ENCODE measurements at places on chromosomes 3 and 15.
A peak's percentile ranks its signal among the peaks of the same experiment; 100 is the strongest.

DNA sequence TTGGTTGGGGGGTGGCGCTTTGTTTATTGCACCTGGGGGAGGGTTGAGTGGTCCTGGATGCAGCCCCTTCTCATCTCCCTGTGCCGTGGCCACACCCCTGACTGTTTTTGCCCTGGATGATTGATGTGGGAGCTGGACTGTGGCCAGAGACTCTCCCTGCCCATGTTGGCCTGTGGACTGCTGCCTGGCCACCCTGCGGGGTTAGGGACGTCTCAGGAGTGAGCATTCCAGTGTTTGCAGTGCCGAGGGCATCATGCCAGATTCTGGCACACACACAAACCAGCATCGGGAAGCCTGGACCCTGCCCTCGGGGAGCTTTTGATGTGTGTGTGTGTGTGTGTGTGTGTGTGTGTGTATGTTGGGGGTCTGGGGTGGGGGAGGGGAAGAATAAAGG, 15.8 kb downstream of the APBA2 start:
- DNase-seq = no peak

DNA sequence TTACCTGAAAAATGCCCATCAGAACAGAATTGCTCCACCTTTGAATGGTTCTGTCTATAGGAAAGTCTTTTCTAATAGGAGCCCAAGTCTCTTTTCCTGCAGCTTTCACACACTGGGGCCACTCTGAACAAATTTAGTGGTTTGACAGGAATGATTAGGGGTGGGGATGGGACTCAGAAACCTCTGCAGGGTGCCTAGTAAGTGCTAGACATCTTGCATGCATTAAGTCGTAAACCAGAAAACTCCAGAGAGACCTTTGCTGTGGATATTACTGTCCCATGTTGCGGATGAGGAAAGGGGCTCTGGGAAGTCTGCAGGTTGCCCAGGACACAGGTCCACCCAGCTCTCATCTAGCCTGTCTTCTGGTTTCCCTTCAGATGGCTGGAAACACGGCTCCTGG, 189.7 kb downstream of the OPA1 start:
- DNase-seq = no peak

DNA sequence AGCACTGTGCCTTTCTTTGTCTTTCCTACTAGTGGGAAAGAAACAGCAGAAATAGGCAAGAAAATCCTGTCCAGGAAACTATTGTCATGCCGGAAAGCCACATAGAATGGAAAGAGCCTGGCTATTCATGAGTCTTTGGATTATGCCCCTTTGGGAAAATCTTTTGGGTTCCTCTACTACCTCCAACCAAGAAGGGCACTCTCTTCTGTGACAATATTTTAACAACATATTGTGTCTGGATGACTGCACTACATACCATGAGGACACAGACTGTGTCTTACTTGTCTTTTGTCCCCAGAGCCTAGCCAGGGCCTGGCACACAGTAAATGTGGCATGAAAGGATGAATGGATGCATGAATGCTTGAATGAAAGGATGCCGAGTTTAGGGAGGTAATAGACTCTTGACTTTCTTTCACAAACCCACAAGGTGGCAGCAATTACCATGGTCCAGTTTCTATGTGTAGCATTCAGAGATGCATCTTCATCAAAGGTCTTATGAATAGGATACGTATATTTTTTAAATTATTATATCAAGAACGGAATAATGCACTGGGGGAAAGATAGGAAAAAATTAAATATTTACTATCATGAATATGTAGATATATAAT, 30.3 kb downstream of the ARL14 start:
- peak; percentile 41 for DNase-seq

GRCh38 chr15:57133127-57133968, 214.9 kb downstream of the TCF12 start:
- DNase-seq = no peak

- no peak for DNase-seq
Observed at GRCh38 chr3:61864886-61865285, 303.5 kb downstream of the PTPRG start.

- no peak for DNase-seq
Observed at GRCh38 chr3:141864281-141864970, 12.0 kb upstream of the ATP1B3 start.

DNA sequence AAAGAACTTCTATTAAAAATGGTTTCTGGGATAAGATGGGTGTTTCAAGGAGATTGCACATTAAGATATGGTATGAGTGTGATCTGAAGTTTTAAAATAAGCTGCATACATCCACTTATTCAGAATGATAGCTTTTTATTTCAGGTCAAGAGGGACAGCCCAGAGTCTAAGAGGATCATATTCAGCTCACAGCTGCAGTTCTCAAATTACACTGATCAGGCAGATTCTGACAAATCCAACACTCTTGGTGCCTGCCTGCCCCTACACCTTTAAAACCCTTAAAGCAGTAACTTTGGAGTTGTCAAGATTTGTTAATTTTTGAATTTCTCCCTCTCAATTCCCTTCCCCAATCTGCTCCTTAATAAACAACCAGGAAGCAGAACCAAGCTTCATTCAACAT, 9.1 kb upstream of the TMEM87A start:
- DNase-seq = no peak

- DNase-seq = no peak
Observed at GRCh38 chr3:123256256-123256655, 54.5 kb downstream of the SEC22A start.

DNA sequence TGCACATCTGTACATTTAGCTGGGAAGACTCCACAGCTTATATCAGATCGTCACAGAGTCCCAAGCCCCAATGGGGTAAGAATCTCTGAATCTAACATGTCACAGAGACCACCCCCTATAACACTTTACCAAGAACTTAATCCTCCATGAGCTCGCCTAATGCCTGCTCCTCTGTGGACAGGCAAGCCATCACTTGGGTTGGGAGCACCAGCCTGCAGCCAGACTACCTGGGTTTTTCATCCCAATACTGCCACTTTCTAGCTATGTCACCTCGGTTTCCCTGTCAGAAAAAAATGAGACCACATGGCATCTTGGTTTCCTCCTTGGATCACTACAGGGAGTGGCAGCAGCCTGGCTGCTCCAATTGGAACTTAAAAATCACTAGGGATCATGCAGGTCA, 277.9 kb upstream of the TLE3 start:
- no peak for DNase-seq

DNA sequence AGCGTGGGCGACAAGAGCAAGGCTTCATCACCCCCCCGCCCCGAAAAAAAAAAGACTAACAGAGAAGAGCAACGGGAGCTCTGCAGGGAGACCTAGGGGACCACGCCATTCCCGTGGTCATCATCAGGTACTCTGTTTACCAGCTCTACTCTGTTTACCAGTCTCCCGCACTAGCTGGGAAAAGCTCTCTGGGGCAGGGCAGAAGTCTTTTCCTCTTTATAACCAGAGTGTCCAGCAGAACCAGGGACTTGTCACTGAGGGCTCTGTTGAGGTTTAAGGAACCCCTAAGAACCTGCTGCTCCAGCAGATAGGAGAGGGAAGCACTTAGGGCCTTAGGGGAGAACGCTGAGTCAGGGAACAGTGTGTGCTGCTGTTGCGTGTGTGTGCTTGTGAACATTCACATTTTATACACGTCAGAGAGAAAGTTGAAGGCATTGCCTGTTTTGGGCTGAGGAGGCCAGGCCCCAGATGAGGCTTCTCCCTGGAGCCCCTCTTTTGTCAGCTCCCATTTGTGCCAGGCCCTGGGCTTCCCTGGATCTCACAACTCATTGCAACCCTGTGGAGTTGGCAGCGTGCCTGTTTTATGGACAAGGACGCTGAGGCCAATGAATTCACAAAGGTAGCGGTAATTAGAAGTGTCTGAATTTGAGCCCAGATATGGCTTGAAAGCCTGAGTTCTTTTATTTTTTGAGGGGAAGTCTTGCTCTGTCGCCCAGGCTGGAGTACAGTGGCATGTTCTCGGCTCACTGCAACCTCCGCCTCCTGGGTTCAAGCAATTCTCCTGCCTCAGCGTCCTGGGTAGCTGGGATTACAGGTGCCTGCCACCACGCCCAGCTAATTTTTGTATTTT, 24.2 kb upstream of the ERICH6 start:
- DNase-seq = no peak

GRCh38 chr15:37122703-37123102, 22.4 kb upstream of the MEIS2 start:
- DNase-seq = no peak

DNA sequence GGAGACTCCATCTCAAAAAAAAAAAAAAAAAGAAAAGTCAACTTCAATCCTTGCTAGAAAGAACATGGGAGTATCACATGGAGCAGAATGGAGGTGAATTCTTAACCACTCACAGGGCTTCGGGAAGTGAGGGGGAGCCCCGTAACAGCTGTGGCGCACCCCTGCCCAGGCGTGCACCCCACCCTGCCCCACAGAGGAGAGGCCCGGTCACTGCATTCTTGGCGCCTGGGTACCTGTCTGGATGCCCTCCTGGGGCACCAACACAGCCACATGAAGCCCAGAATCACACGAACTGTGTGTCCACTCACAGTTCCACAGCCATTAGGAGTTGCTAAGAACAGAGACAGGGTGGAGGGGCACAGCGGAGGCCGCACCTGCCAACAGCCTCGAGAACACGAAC, 51.8 kb downstream of the NIPA2 start:
- DNase-seq = no peak

GRCh38 chr3:50268703-50269451, at the start of gene SEMA3B:
SEMA3B (plus strand) TSS chr3:50269147; CDS start chr3:50269241, 94 bp downstream.
- DNase-seq = no peak

- DNase-seq = no peak
Observed at GRCh38 chr3:44020143-44020542, 221.5 kb upstream of the TOPAZ1 start.

DNA sequence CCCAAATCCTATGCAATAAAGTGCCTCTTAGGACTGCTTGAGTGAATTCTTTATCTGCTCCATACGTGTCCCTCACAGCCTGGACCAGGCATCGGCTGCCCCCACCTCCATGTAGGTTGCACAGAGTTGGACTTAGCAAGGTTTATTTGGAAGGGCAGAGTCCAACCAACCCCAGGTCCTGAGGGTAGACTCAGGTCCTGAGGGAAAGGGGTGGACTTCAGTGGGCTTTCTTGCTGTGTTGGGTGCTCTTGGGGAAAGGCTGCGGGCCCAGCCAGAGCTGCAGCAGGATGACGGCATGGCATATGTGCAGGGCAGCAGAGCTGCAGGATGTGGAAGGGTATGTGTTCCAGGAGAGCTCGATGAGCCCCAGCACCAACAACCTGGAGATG, 6.5 kb downstream of the ALG3 start:
- DNase-seq = no peak

DNA sequence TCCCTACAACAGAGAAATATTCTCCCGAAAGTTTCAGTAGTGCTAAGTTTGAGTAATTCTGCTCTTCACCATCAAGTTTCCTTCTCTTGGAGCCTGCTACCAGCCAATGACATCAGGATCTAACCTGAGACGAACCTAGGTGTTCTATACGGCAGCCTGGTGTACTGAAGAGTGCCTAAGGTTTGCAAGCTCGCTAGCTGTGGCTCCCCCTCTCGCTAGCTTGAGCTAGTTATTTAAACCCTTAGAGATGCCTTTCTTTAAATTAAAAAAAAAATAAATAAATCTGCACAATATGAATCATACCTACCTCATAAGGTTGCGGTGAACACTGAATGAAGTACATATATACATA, 1.4 kb upstream of the COL8A1 start:
- DNase-seq = no peak

DNA sequence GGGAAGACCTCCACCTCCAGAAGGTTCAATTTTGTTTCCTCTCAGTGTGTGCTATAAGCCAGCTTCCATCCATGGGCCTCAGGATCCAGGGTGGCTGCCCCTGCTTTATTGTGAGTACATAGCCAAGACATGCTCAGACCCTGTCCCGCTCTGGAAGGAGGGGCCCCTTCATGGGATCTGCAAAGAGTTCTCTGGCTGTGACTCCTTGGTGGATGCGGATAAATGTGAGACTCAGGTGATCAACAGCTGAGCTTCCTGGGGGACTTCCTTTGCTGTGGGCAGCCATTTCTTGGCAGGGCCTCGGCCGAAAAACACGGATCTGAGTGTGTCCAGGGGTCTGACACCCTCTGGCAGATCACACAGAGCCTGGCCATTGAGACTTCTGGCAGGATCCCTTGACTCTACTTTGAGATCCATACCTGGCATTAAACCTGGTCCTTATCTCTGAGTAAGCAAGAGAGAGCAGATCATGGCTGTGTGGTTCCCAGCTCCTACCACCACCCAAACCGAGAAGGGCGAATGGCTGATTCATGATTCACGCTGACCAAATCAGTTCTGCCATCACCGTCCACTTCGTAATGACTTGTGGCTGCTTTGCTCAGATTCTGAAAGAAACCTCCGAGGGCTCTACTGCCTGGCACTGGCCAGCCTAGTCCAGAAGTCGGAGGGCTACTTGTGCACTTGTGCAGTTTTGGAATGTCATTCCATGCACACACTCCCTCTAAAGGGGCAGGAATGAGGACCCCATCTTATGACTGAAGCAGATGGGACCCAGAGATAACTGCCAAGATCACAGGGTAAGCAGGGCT, 68.1 kb downstream of the SENP2 start:
- DNase-seq = no peak

DNA sequence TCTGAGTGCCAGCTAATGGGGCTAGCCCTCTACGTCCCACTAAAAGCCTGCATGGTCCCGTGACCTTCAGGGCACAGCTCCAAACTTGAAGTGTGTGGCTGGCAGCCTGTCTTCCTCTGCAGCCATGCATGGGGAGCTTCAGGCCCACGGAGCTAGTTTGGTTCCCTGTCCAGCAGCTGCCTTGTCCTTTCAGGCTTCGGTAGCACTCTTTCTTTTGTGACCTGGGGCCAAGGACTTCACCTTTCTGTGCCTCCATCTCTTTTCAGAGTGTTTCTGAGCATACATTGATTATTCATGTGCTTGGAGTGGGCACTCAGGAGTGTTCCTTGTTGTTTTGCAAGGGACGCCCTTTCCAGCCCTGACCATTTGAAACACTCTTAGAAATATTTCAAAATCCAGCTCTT, 155.2 kb downstream of the DNAJB8 start:
- no peak for DNase-seq

- no peak for DNase-seq
Observed at GRCh38 chr3:153911116-153911515, 210.1 kb upstream of the ARHGEF26 start.

GRCh38 chr15:24761704-24762302, 86.2 kb downstream of the NPAP1 start:
- no peak for DNase-seq

GRCh38 chr15:73442968-73443367, at the start of gene REC114:
REC114 (plus strand) TSS chr15:73443164; CDS start chr15:73443186, 22 bp downstream.
- DNase-seq = no peak

DNA sequence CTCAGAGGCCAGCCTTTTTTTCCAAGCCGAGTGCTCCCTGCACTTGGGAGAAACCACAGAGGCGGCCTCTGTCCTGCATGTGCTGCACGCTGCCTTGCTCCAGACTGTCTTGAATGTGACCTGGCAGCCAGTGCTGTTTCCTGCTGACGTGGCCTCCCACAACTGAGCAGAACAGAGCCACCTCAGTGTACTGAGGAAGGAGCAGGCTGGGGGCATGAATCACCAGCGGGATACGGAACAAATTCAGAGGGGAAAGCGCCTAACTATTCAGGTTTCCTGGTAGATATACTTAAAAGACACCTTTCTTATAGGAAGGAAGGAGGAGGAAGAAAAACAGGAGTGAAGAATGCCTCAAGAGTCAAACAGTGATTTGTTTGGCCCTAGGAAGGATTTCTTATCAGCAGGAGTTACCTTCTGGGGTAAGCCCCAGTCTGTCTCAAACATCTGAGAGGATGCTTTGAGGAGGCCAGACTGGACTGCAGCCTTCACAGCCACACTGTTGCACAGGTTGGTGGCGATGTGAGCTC, 114.0 kb downstream of the FNDC3B start:
- DNase-seq = peak; percentile 47

Data from stimulated activated CD4-positive, alpha-beta T cell treated with anti-CD3 and anti-CD28 coated beads, Interleukin-4, amount 100 ng/mL, for 24 hours (primary cell).